Skeletal muscle tissue (tissue), 5 donors: ENCODE measurements at places on chromosomes 11 and 22. TPM values are rescaled to one million over a fixed set of nuclear protein-coding genes. Genes with fewer than 3 reads are reported as not detected.

SMTNL1 gene
- total RNA-seq, result 69.9 TPM

SYT12 gene
- not detected for total RNA-seq

KIRREL3 gene
- under 0.01 TPM for total RNA-seq

CLNS1A gene
- 188 TPM for total RNA-seq

PATE4 gene
- total RNA-seq, result not detected

FIBIN gene
- 42.8 TPM for total RNA-seq

IGLL5 gene
- total RNA-seq, result not detected

IRAG1 gene
- total RNA-seq, result 2.6 TPM

CUL5 gene
- total RNA-seq, result 36.0 TPM

GRAP2 gene
- under 0.01 TPM for total RNA-seq

TTC36 gene
- 1.0 TPM for total RNA-seq

NRIP3 gene
- 1.0 TPM for total RNA-seq

JAM3 gene
- 65.8 TPM for total RNA-seq

MRGPRX3 gene
- not detected for total RNA-seq

MMP27 gene
- total RNA-seq, result not detected

BDNF gene
- 1.0 TPM for total RNA-seq

OR4X1 gene
- total RNA-seq, result not detected

TSPO gene
- 69.4 TPM for total RNA-seq

PGA5 gene
- not detected for total RNA-seq

TSGA10IP gene
- total RNA-seq, result not detected

CLMP gene
- total RNA-seq, result 8.9 TPM

TREH gene
- total RNA-seq, result 0.52 TPM

OR5AS1 gene
- not detected for total RNA-seq

KCNK4 gene
- not detected for total RNA-seq

VSIG10L2 gene
- total RNA-seq, result not detected

PIWIL4 gene
- 8.9 TPM for total RNA-seq

DLG2 gene
- 18.3 TPM for total RNA-seq

OR51I1 gene
- total RNA-seq, result 0.52 TPM

GAS2 gene
- 42.8 TPM for total RNA-seq

PVALB gene
- 2.1 TPM for total RNA-seq

CYTH4 gene
- 12.0 TPM for total RNA-seq

CCDC15 gene
- total RNA-seq, result 2.6 TPM

P2RY2 gene
- total RNA-seq, result 1.0 TPM

HEPHL1 gene
- total RNA-seq, result under 0.01 TPM

FAM111B gene
- 3.7 TPM for total RNA-seq

TPBGL gene
- not detected for total RNA-seq

PRDM11 gene
- total RNA-seq, result 9.4 TPM

OR5M8 gene
- not detected for total RNA-seq

GAL gene
- total RNA-seq, result 1.0 TPM

C11orf21 gene
- 1.6 TPM for total RNA-seq

SCARF2 gene
- 7.8 TPM for total RNA-seq

NXPE1 gene
- total RNA-seq, result not detected

PRR5L gene
- 15.7 TPM for total RNA-seq

TRIM34 gene
- 6.8 TPM for total RNA-seq

GRK3 gene
- total RNA-seq, result 6.3 TPM

ELF5 gene
- total RNA-seq, result not detected

OR4D9 gene
- not detected for total RNA-seq

KCNJ1 gene
- total RNA-seq, result not detected

LGR4 gene
- total RNA-seq, result 43.8 TPM

OTOG gene
- total RNA-seq, result under 0.01 TPM

PRODH gene
- 3.7 TPM for total RNA-seq
